Naive thymus-derived CD4-positive, alpha-beta T cell (primary cell): ENCODE measurements at places on chromosomes 5 and 9.

- no peak for DNase-seq
Measured at GRCh38 chr5:92640340-92640739, 940.7 kb downstream of the NR2F1-AS1 start.

GRCh38 chr5:122264610-122265009 lies 47.4 kb upstream of the SNCAIP start:
- DNase-seq, result no peak

- DNase-seq, result no peak
Measured at GRCh38 chr9:129506041-129506440, 114.9 kb downstream of the C9orf50 start.

GRCh38 chr5:135913713-135914626 lies 18.3 kb upstream of the IL9 start:
- no peak for DNase-seq

DNA sequence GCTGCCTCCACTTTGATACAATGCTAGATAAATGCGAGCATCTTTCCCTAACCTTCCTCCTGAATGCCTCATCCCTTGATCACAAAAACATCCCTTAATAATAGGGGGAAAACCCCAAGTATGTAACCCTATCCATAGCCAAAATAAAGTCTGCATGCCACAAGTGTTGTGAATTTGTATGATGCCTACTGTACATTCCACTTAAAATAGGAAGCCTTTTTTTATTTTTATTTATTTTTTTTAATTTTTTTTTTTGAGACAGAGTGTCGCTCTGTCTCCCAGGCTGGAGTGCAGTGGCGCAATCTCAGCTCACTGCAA lies 207.0 kb downstream of the AOPEP start:
- no peak for DNase-seq
